Activated gamma-delta T cell treated with Interleukin-2 at 50 U/mL for 16 hours (primary cell): ENCODE measurements at places on chromosomes 1 and 21.

- DNase-seq, result no peak
Measured at GRCh38 chr1:68751723-68752122, 254.8 kb upstream of the DEPDC1 start.

DNA sequence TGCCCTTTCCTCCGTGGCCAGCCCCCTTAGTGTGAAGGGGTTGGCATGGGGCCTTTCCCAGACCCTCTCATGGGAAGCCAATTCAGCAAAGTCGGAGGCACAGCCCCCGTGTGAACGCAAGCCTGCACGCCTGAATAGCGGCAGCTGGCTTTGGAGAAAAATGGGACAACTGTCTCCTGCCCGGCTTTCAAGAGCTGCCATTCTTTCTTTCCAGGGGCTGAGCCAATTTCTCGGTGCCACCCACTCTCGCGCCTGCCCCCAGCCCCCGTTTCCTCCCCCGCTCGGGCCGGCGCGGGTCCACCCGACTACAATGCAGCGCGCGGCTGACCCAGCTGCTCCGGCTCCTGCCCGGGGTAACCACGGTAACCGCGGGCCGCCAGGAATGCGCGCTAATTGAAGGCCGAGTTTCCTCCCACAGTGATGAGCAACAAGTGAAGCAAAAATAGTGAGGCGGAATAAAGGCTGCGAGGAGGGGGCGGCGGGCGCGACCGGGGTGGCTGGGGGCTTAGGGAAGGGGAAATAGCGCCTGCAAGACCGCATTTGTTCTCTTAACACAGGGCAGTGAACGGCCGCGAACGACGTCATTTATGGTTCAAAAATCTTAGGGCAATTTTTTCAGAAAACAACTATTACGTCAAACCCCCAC is 27.8 kb downstream of the ILDR2 start:
- DNase-seq, result no peak

DNA sequence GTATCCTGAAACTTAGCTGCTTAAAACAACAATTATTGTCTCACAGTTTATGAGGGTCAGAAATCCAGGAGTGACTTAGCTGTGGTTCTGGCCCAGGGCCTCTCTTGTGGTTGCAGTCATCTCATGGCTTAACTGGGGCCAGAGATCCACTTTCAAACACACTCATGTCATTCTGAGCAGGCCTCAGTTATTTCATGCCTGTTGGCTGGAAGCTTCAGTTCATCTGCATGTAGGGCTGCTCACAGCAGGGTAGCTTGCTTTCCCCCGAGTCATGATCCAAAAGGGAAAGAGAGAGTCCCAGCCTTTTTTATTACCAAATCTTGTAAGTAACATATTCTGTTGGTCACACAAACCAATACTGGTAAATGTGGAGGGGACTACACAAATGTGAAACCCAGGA is 96.6 kb upstream of the B3GALT2 start:
- DNase-seq, result no peak

DNA sequence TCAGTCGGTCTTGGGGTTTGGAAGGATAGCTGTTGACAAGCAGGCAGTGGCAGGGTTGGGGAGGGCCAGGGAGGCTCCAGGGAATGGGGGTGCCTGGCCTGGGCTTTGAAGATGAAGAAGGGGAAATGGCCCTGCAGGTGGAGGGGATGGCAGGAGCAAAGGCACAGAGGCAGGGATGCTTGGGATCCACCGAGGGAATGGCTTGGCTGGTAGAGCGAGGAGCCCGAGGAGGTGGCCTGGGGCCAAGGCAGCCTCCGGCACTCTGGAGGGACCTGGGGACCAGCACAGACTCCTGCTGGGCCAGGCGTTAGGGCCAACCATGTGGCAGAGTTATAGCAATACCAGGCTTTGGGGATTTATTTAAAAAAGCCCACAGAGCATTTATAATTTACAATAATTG is 62.9 kb upstream of the EDN2 start:
- no peak for DNase-seq

DNA sequence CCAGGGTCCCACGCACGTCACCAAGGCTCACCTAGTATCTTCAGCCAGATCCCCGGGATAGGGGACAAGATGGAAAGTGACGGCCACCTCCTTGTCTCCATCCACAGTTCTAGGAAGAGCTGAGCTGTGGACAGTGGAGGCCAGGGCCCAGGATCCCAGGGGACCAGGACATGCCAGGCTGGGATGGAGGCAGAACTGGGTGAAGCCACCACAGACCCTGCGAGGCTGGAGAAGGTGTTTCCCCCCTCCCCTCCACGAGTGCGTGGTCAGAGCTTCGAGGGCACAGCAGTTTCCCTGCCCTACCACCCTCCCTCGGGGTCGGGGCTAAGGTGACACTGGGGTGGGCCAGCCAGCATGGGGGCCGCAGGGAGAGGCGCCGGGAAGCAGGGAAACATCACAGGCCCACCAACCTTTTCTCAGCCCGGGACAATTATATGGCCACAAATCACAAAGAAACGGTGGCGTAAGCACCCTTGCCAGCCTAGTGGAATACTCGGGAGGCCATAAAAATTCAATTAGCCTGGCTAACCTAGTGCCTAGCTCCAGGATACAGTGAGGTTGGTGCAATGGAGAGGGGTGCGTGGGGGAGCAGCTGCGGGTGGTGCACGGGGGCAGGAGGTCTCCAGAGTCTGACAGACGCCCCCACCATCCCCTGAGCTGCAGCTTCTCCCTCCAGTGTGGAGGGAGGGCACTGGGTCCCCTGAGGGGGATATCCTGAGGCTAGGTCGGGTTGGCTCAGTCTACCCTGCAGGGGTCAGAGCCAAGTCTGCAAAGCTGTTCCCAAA is 13.4 kb downstream of the DRAXIN start:
- no peak for DNase-seq

DNA sequence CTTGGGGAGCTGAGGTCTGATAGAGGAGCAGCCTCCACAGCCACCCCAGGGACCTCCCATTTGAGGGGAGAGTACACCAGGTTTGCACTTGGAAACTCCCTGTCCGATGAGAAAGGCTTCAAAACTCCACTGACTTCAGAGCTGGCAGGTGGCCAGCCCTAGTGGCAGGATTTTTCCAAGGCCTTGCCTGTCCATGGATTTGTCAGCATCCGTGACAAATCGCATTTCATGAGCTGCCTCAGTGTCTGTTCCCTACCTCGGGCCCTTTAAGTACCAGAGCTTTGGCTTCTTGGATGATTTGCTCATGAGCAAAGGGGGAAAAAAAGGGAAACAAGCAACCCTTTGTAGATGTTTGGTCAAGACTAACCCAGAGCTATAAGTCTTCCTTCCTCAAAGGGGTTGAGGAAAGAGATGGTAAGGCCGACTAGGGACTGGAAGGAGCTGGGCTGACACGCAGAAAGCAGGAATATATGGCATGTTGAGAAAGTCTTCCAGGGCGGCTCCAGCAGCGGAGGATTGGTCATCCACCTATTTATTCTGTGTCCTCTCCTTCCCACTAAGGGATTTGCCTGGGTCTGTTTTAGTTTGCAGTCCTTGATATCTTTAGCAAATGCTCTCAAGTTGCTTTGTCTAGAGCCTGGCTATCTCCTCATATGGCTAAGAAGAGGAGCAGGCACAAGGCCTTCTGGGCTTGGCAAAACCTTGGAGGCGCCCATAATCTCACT is 2.7 kb upstream of the HSPG2 start:
- no peak for DNase-seq
